ENCODE measurements at places on chromosomes 11 and 22.

- no peak for DNase-seq
Measured at GRCh38 chr11:112477152-112477551, 216.5 kb upstream of the PLET1 start.

DNA sequence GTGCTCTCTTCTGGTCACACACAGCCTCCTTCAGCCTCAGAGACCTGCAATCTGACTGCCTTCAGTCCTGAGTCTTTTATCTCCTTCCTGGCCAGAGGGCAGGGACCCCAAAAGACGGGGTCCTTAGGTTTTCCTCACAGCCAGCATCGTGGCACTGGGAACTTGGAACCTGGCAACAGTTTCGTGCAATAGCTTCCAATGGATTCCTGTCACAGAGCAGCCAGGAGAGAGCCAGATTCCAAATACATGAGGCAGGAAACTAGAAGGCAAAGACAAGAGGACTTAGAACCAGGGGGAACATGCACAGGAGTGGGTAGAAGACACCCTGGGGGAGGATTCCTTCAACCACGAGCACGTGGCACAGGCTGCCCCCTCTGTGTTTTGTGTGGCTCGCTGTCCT, 48.6 kb downstream of the C11orf91 start:
- DNase-seq = no peak

- DNase-seq = no peak
Measured at GRCh38 chr22:40077646-40078016, 82.9 kb downstream of the FAM83F start.

DNA sequence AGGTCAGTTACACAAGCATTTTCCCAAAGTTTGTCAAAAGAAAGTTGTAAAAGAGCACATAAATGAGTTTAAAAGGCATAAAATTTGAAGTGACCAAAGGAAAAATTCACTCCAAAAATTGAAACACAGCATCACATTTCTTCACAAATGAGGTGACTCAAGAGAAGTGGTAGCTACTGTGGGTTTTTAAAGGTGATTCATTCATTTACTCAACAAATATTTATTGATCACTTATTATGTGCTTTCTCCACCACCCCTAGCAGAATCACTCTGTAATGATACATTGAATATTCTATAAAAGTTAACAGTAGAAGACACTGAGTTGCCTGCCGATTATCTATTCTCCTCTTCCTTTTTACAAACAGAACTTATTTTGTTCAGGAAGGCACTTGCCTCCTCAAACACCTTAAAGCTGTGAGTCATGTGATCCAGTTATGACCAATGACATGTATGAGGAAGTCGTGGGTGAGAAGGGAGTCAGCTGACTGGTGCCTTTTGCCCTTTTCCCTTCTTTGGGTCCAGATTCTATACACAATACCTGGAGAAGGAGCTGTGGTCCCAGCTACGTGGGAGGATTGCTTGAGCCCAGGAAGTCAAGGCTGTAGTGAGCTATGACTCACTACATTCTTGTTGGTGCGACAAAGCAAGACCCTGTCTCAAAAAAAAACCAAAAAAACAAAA, 67.7 kb upstream of the CLNS1A start:
- no peak for DNase-seq

DNA sequence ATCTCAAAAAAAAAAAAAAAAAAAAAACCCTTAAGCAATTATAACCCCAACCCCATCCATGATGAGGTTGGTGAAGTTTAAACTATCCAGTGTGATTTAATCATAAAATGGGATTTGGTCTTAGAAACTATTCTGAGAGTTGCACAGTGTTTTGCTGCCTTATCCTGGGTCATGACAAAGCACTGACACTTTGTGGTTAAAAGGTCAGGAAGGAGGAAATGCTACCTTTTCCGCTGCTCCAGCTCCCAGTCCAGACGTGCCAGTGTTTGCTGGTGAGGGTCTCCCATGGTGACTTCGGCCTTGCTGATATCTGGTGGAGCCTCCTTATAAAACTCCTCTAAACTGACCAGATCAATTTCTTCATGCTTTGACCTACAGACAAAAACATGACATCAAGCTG, 14.5 kb downstream of the THOC5 start:
- DNase-seq = no peak

DNA sequence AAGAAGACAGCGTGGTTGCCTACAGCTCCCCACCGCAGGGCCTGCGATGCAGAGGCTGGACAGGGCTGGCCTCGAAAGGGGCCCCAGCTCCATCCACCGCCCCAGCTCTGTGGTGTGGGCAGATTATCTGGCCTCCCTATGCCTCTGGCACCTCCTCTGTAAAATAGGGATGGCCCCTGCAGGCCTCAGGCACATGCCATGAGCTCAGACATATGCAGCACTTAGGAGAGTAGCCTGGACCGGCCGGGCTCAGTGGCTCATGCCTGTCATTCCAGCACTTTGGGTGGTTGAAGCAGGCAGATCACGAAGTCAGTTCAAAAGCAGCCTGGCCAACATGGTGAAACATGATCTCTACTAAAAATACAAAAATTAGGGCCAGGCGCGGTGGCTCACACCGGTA, 7.4 kb downstream of the APOBEC3D start:
- DNase-seq = no peak

Measured in CD4-positive, alpha-beta T cell treated with Interleukin-6 at 100 ng/mL for 8 hours (primary cell).